ENCODE measurements at places on chromosomes 16 and 17. TPM values are rescaled to one million over a fixed set of nuclear protein-coding genes. Genes with fewer than 3 reads are reported as not detected.

- DNase-seq = no peak
Observed at GRCh38 chr16:14286368-14287230, 215.5 kb downstream of the MRTFB start.

GRCh38 chr17:1362964-1363363 is 37.1 kb downstream of the YWHAE start:
- DNase-seq = no peak

- DNase-seq = no peak
Observed at GRCh38 chr16:83475108-83475507, 332.7 kb upstream of the HSBP1 start.

GRCh38 chr17:39809221-39809620 is 54.9 kb downstream of the IKZF3 start:
- DNase-seq = no peak

- peak; percentile 89 for DNase-seq
Observed at GRCh38 chr17:83203073-83203471, 123.7 kb downstream of the METRNL start.

DNA sequence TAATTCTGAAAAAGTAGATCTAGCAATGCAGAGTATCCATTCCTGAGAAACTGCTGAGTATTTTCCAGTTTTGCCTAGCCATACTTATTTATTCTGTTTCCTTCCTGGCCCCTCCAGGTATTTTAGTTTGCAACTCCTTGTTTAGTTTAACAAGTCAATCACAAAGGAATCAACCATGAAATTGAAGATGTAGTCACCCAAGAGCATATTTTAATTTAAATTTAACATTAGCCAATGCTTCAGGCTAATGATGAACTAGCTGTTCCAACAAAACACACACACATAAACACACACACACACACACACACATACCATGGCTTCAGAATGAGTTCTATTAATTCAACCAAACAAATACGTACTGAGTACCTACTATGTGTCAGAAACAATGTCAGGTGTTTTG is 332.8 kb upstream of the ERCC4 start:
- DNase-seq = no peak

GRCh38 chr17:63940584-63940983 is 8.5 kb upstream of the CD79B start:
- no peak for DNase-seq

GRCh38 chr17:2194889-2195335 is 108.7 kb downstream of the SMG6 start:
- no peak for DNase-seq

DNA sequence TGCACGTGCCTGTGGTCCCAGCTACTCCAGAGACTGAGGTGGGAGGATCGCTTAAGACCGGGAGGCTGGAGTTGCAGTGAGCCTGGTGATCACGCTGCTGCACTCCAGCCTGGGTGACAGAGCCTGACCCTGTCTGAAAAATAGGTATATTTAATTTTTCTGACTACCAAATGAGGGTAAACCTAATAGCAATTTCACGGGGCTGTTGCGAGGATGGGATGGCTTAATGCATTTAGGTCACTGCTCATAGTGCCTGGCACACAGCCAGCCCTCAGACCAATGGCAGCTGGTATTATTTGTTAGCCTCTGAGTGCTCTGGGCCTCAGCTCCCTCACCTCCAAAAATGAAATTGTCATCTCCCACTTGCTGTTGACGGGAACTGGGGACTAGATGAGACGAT is 5.9 kb upstream of the CDIP1 start:
- no peak for DNase-seq

DNA sequence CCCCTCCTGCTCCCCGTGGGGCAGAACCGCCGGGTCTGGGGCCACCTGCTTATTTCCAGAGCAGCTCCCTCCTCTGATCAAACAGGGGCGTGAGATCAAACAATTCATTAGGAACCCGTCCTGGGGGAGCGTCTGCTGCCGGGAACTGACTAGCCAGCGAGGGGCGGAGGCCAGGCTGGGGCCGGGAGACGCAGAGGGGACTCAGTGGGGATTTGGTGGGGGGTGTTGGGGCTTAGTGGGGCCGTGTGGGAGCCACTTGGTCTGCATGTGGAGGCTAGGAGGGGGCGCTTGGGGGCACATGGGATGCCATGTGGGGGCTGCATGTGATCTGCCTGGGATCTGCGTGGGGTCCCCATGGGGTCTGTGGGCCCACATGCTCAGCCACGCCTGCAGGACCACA is 20.5 kb upstream of the CACNA1H start:
- DNase-seq = no peak

- DNase-seq = no peak
Observed at GRCh38 chr17:58556833-58557250, 42.4 kb upstream of the MTMR4 start.

DNA sequence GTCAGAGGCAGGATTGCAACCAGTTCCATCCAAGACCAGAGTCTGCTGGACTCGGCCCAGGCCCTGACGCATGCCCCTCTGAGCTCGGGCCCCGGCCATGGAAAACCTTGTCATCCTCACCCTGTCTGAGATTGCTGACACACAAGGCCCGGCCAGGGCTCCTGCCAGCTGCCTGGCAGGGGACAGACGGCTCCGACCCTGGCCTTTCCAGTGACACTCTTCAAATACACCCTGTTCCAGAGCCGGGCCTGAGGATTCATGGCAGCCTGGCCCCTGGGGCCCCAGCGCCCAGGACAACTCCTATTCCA is 3.2 kb upstream of the PABPN1L start:
- DNase-seq = no peak

DNA sequence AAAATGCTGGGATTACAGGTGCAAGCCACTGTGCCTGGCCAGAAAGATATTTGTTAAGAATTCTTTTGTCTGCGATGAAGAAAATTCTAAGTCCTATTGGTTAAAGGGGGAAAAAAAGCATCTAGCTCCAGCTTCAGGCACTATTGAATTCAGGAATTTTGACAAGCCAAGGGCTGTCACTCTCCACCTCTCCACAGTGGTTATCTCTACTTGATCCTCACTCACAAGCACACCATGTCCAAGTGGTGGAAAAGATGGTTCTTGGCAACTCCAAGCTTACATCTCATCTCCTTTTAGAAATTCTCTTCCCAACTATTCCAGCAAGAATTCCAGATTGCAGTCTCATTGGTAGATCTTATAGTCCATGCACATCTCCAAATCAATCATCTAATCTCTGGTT is 7.1 kb downstream of the RBFOX1 start:
- DNase-seq = no peak

DNA sequence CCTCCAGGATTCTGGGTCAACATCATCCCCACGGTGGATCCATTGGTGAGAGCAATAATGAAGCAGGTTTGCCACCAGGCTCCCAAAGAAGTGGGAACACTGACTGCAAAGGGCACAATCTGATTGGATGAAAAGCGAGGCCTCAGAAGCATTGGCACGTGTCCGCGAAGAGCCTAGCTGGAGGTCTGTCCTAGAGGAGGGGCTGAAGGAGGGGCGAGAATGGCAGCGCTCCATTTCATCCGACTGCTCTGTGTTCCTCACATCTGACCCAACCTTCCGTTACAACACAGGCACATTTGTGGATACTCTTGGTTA is 79.9 kb downstream of the MRC2 start:
- DNase-seq = peak; percentile 59

DNA sequence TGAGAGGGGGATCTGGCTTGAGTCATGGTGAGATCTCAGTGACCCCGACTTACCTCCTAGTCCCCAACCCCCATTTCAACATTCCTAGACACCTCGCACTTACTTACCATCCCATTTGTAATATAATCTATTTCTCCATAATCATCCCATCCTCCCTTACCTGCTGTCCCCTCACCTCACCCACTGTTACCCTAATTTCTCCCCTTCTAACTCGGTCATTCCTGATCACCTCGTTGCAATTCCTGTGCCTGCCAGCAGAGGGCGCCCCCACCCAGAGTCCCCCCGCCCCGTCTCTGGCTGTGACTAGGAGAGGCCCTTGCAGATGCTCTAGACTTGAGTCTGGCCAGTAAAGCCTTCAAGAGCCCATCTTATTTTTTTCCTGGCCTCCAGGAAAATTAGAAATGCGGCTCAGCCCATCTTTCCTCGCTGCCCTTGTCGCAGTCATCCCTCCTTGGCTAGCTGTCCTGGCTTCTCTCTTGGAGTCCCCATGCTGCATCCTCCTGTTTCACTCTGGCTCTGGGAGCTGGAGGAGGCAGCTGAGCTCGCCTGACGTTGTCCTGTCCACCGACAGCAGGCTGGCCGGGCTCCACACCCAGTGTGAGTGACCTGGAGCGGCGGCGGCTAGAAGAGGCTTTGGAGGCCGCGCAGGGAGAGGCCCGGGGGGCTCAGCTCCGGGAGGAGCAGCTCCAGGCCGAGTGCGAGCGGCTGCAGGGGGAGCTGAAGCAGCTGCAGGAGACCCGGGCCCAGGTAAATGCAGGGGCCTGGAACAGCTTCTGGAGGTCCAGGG is 5.0 kb downstream of the TBKBP1 start:
- DNase-seq = peak; percentile 90

DNA sequence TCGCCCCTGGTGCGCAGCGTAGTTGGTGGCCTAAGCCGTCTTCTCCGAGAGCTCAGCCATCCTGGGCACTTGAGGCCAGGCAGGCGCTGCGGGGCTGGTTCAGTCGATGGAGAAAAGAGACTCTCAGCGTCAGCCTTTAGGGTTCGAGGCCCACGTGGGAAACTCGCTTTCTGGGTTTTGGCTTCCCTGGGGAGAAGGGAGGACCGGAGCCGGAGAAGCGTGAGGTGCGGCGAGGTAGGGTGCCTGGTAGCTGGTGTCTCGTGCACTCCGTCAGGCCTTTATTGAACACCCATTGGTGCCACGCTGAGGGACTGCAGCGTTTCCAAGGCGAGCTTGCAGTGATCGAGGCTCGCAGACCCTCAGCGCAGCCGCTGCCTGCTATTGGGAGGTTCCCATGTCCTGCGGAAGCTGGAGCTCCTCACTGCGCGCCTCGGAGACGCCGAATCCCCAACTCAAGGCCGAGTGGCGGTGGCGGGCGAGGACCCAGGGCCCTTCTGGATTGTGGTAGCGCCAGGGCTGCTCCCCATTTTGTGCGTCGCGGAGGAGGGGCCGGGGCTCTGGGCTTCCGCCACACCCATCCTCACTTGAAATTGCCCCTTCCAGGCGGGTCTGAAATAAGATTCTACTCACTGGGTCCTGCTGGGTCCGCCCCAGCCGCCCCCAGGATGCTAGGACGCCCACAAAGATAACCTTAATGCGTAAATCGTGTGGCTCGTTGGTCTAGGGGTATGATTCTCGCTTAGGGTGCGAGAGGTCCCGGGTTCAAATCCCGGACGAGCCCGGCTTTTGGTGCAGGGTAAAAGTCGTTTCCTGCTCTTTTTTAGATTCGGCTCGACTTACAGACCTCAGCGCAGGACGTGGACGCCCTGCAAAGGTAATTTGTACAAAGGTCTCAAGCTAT is 1.2 kb downstream of the OR1F1 start:
- DNase-seq = no peak

GRCh38 chr16:13560151-13560550 is 359.8 kb upstream of the ERCC4 start:
- no peak for DNase-seq

- DNase-seq = no peak
Observed at GRCh38 chr16:61820398-61820797, 215.8 kb downstream of the CDH8 start.

DNA sequence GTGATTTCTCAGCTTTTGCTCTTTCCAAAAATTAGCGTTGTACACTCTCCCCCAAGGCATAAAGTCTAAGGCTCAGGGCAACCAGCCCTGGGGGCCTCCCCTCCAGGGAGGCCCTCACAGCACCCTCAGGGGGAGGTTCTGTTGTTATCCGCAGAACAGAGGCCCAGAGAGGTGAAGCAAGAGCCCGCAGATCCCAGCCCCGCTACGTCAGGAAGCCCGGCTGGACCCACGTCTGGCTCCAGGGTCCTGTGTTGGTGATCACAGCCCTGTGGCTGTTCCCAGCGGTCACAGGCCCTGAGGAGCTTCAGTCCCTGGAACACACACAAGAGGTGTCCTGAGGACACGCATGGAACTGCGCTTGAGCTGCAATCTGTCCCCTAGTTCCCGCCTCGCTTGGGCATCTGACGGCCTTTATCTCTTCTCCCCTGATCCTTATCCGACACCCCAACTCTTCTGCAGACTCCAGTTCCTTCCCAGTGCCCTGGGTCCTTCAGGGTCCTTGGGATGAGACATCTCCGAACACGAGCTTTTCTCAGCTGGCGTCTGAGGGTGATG is 1.1 kb upstream of the ZG16B start:
- DNase-seq = no peak

DNA sequence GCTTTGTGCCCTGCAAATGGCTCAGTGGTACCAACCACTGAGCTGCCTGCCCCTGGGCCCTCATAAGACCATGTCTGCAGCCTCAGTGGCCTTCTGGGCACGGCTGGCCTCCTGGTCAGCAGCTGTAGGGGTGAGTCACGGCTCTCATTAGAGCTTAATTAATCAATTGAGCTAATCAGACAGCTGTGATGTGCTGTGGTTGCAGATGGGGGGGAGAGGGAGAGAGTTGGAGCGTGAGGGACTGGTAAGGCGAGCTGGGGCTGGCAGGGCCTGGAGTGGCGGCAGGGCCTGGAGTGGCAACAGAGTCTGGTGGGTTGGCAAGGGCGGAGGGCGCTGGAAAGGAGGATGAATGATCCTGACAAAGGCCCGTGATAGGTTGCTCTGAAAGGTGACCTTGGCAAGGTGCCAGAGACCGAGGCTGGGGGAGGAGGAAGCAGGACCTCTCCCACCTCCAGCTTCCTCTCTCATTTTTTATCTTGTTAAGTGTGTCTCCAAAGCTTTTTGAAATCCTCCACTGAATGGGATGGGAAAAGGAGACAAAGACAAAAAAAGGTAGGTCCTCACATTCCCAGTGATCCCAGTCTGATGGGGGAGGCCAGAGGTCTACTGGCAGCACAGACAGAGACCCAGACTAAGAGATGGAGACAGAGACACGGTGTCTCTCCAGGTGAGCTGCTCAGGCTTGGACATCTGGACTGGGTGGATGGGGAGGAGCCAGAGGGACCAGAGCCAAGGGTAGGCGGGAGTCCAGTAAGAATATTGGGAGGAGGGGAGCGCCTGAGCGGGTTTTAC is 41.6 kb downstream of the DCAKD start:
- DNase-seq = no peak

DNA sequence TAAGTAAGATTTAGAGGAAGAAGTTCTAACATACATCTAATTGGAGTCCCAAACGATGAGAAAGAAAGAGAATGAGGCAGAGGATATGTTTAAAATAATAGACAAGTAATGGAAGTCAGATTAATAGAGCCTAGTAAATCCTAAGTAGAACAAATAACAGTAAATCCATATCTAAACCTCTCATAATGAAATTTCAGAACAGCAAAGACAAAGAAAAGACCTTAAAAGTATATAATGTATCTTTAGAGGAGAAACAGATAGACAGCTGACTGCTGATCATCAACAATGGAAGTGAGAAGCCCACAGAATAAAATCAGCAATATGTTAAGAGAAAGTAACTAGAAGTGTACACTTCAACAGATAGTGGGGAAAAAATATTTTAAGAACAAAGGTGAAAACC is 536.2 kb upstream of the ZFHX3 start:
- no peak for DNase-seq

The IL21R gene
- 0.22 TPM for total RNA-seq

The NHLRC4 gene
- 1.3 TPM for total RNA-seq

The INO80E gene
- 45.4 TPM for total RNA-seq

The HS3ST3B1 gene
- 3.6 TPM for total RNA-seq

The RNF167 gene
- total RNA-seq = 63.3 TPM

The HIGD1B gene
- total RNA-seq = 1.3 TPM

The TSPOAP1 gene
- 1.3 TPM for total RNA-seq

The CMTM1 gene
- 6.4 TPM for total RNA-seq

The ABCA10 gene
- total RNA-seq = 17.8 TPM

The KCNH6 gene
- not detected for total RNA-seq

The ASB16 gene
- not detected for total RNA-seq

The MYH1 gene
- total RNA-seq = 0.06 TPM

The KRT31 gene
- total RNA-seq = not detected

The KRTAP2-1 gene
- total RNA-seq = not detected

The ELMO3 gene
- total RNA-seq = 1.2 TPM

The CPHXL2 gene
- total RNA-seq = not detected

The C17orf50 gene
- not detected for total RNA-seq
